ENCODE measurements at places on chromosomes 16 and 17.

GRCh38 chr16:84559311-84559932 is 55.0 kb upstream of the MEAK7 start:
- DNase-seq: no peak

DNA sequence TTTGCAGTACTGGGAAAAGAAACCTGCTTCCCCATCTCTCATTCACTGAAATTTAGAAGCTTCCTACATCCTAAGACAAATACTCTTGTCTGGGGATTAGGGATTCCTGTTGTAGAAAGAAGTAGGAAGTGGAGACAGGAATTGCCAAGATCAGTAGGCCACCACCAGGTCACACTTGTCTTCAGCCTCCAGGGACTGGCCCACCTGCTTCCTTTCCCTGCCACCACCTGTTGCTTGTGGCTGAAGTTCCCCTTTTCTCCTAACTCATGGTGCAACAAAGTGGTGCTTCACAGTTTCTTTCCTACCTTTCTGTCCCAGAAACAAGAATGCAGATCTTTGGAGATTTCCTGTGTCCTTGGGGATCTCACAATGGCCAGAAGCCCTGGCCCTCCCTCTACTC is 82.4 kb downstream of the WNT3 start:
- DNase-seq: no peak

- DNase-seq: no peak
These were observed 42.4 kb upstream of the ZFP90 start for GRCh38 chr16:68496689-68497088.

DNA sequence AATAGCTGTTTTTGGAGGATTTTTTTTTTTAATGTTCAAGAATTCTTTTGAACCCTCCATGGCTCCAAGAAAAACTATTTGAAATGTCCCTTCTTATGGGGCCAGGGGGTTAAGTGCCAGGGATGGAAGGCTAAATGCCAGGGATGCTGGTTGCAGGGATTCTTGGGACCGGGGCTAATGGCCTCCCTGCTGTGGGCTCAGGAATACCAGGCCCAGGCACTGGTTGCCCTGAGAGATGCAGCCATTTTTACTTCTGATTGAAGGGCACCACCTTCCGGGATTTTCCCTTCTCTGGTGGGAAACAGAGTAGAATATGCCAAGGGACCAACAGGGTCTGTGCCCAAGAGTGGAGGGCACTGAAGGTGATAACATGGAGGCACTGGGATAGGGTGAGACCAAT is 10.9 kb upstream of the KAT7 start:
- no peak for DNase-seq

DNA sequence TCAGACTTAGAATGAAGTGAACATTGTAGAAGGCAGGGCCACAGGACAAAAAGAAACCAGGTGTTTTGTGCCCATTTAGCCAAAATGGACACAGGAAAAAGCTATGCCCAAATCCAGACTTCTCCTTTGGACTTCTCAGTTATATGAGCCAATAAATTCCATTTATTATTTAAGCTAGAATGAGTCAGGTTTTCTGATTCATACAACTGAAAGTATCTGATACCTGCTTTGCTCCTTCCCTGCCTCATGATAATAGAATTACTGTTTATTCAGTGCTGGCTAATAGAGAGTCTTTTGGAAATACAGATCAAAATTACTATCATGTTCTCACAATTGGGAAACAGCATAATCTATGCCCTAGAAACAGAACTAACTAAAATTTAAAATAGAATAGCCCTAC is 8.7 kb upstream of the CPD start:
- no peak for DNase-seq

GRCh38 chr17:40916366-40916765 is 21.1 kb downstream of the KRT23 start:
- DNase-seq: no peak

DNA sequence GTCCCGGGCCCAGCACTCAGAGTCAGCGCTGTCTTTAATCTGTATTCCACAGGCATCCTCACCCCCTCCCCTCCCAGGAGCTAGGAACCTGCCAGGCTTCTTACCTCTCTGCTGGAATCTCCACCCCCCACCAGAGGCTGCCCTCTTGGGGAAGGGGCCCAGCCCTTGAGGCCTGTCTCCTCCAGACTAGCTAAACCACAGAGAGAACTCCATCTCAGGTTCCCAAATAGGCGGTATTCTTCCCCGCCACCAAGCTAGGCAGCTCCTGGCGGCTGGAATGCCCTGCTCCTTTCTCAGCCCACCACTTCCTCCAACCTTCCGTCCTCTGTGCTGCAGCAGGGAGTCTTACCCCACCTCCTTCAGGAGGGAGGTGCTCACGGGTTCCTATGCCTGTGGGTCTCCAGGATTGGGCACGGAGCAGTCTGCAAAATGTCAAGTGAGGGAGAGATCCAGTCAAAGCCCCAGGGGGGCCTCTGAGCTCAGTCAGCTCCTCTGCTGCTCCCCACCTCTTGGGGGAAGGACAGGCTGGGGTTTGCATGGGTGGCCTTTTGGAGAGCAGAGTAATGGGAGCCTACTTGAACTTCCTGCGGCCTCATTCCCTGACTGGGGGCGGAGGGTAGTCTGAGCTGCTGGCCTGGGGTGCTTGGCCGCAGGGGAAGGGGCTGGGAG is 55.7 kb downstream of the SREBF1 start:
- DNase-seq: no peak

DNA sequence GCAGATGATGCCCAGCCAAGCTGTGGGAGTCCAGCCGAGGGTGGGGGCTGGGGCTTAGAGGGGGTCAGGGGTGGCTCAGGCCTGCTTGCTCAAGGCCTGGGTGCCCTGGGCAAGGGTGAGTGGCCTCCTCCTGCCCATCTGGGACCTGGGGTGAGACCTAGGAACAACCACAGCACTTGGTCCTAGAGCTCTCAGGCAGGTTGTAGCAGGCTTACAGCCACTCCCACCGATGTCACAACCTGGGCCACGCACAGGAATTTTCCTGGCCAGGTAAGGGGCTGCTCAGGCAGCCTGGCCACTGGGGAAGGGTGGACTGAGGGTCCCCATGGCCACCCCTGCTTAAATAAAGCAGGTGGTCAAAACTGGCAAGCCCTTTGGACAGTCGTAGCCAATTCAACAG is 6.3 kb upstream of the SREBF1 start:
- DNase-seq: no peak

GRCh38 chr17:9932491-9932890 is 27.4 kb upstream of the RCVRN start:
- no peak for DNase-seq

- no peak for DNase-seq
These were observed 16.2 kb upstream of the ALOX15 start for GRCh38 chr17:4657678-4658077.

DNA sequence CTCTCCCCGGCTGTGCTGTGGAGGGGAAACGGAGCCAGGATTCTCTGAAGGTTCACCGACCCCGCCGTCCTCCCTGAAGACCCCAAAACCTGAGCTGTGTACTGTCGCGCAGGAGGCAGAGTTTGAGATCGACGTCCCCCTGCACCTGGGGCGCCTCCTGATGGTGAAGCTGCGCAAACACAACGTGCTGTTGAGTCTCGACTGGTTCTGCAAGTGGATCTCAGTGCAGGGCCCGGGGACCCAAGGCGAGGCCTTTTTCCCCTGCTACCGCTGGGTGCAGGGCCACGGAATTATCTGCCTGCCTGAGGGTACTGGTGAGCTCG is 62.6 kb upstream of the TEKT1 start:
- DNase-seq: no peak

DNA sequence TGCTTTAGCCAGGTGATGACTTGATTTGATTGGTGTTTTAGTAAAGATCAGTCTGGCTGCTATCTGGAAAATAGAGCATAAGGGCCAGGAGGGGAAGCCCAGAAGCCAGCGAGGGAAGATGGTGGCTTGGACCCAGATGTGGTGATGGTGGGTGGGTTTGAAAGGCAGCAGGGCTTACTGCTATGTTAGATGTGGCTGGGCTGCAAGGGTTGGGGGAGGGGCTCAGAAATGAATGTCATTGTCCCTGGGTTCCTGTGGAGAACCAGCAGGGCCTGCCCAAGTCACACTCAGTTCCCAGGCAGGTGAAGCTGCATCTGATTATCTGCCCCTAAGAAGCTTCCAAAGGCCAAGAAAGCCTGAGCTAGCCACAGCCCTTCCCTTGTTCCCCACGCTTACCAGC is 71.7 kb upstream of the BRD7 start:
- no peak for DNase-seq

DNA sequence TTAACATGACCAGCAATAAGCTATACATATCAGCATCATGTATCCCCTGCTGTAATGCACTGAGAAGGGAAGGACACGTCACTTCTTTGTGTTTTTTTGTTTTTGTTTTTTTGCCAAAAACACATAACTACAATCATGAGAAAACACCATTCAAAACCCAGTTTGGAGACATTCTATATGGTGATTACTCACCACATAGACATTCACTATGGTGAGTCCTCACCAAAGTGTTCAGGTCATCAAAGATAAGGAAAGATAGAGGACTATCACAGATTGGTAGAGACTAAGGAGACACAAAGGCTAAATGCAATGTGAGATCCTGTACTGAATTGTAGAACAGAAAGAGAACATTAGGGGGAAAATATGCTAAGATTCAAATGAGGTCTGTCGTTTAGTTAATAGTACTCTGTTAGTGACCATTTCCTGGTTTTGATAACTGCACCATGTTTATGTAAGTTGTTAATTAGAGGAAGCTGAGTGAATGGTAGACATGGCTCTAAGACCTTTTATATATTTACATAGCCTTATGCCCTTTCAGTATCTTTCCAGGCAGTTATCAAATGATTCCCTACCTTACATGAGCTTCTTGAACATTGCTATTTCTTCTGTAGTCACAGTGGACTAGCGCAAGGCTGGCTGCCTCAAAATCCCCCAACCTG is 46.6 kb downstream of the PIK3R5 start:
- DNase-seq: no peak

DNA sequence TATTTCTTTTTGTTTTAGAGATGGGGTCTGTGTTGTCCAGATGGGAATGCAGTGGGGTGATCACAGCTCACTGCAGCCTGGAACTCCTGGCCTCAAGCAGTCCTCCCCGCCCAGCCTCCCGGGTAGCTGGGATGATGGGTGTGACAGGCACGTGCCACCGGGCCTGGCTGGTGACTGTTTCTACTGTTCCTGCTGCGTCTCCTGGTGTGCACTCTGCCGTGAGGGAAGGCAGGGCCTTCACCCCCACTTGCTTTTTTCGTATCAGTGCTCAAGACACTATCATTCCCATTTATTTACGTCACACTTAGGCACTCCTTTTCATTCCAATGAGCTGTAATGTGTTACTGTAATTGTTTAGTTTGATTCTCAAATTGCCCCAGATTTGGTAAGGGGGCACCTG is 25.3 kb upstream of the PVALEF start:
- no peak for DNase-seq

- DNase-seq: no peak
These were observed 17.9 kb upstream of the TMIGD1 start for GRCh38 chr17:30351735-30352134.

- DNase-seq: no peak
These were observed 151.5 kb downstream of the LGALS9B start for GRCh38 chr17:20315821-20316220.

All from activated CD4-positive, alpha-beta T cell treated with anti-CD3 and anti-CD28 coated beads, Interleukin-2, amount 50 U/mL, for 4 hours (primary cell).